ENCODE measurements at places on chromosomes 5 and 9.

- DNase-seq: peak; percentile 27
These were observed 99.3 kb upstream of the NIPBL start for GRCh38 chr5:36777105-36777757.

DNA sequence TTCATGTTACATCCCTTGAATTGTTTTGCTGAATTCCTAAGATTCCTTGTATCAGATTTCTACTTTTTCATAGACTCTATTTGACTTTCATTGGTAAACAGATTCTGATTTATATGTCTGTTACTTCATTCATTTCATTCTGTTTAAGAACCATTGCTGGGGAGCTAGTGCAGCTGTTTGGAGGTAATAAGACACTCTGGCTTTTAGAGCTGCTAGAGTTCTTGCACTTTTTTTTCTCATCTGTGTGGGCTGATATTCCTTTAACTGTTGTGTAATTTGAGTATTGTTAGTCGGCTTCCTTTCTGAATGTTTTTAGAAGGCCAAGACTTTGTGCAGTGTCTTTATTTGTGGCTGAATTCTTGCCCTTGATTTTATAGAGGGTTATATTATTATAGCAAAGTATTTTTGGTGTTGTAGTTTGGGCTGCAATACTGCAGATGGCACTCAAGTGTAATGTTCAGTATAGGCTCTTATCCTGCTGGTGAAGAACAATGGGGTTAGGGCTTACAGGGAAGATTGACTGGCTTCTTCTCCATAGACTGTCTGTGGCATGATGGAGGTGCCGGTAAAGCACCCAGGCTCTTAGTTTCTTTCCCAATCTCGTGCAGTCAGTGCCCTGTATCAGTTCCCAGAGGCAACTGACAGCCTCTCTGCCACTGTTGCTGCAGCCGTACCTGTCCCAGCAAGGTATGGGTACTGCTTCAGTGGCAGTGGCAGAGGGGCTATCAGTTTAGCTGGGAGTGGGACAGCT is 162.2 kb downstream of the OXCT1 start:
- DNase-seq: peak; percentile 20

DNA sequence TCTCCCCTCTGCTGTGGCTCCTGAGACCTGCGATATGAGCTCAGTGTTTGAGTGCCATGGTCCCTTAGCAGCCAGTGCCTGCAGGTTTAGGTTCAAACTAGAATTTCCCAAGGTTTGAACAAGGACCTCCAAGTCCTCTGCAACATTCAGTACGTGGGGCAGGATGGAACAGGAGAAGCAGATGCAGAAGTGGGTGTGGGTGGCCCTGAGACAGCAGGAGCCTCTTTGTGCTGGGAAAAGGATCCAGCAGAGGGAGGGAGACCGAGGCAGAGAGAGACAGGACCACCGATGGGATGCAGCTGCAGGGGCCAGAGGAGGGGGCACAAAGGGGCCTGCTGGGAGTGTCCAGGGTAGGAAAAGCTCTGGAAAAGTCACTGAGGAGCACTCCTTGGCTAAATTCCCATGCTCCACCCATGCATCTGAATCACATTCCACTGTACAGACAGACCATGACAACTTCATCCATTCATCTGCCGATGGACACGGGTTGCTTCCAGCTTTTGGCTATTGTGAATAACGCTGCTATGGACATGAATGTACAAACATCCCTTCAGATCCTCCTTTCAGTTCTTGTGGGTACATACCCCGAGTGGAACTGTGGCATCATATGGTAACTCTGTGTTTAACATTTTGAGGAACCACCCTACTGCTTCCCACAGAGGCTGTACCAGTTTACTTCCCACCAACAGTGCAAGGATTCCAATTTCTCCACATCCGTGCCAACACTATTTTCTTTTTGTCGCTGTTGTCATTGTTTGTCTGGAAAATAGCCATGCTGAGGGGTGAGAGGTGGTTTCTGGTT is 26.7 kb upstream of the SUSD3 start:
- no peak for DNase-seq

DNA sequence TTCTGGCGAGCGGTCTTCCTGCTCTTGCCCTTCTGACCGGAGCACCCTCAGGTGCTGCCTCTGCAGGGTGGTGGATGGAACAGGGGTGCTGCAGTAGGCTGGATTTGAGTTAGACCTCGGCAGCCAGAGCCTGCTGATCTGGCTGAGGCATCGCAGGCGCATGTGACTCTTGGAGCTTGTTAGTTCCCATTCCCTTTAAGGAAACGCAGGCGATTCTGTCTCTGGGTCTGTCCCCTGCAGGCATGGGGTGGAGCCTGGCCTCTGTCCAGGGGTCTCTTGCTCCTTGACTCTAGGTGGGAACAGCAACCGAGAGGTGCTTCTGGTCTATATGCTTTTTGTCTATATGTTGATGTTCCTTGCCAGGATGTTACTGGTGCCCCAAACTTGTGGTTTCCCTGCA is 3.1 kb downstream of the WNK2 start:
- DNase-seq: no peak

DNA sequence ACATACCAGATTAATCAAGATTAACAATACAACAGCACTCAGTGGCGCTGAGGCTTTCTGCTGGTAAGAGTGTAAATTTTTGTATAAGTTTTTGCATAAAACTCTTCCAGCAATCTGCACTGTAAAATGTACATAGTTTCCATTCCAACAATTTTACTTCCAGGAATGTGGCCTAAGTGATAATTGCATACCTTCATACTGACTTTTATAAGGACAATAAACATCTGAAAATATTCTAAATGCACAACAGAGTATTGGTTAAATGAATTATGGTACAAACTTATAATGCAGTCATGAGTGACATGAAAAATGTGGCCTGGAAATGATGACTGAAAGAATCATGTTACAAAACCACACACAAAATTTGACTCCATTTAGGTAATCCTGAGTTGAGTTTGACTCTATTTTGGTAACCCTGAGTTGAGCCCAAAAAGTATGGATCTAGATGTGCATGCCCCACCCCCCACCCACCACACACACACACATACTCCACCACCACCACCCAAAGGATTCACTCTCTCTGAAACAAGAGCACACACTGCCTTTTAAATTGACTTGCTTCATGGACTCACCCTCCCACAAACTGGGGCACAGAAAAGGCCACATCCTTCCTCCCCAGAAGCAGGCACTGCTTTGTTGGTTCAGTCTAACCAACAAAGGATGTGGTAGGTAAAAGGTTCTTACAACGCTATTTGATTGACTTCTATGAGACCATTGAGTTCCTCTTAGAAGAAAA is 137.6 kb downstream of the SUSD1 start:
- peak; percentile 9 for DNase-seq

DNA sequence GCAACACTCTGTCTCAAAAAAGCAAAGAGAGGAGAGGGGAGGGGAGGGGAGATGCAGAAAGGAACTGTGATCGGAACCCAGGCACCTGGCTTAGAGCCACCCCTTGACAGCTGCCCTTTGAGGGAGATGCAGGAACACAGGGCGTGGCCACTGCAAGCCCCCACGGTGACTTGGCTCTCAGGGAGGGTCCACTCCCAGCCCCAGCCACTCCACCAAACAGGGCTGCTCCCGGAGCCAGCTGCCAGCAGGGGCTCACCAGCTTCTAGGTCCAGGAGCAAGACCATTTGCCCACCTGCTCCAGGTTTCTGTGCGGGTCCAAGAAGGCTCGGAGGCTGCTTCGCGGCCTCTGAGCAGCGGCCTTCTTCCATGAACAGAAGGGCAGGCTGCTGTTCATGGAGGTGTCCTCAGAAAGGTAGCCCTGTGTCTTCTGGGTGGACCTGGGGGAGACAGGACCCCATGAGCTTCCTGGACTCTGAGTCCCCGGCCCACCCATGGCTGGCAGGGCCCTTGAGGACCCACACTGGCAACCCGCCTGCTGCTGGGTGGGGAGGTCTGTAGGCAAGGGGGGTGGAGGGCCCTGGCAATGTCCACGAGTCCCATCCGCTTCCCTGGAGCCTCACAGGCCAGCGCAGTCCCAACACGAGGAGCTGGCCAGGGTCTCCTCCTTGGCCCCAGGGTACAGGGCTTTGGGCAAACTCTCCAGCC is 7.9 kb downstream of the C9orf50 start:
- DNase-seq: no peak

DNA sequence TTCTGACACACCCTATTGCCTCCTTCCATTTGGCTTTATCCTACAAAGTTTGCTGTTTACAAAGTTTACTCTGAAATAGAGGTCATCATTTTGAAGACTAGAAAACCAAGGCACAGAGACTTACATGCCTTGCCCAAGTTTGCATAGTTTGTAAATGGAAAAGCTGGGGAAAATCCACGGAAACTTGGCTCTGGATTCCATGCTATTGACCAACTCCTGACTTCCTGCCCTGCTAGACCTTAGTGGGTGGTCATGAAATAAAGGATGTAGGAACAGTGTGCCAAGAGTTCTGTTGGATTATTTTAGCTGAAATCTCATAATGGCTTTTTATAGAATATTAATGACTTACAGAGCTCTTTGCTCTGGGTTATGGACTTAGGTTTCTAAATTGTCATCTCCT is 69.5 kb downstream of the GRIA1 start:
- DNase-seq: no peak

GRCh38 chr9:124743686-124744348 is 27.3 kb downstream of the NR6A1 start:
- no peak for DNase-seq

DNA sequence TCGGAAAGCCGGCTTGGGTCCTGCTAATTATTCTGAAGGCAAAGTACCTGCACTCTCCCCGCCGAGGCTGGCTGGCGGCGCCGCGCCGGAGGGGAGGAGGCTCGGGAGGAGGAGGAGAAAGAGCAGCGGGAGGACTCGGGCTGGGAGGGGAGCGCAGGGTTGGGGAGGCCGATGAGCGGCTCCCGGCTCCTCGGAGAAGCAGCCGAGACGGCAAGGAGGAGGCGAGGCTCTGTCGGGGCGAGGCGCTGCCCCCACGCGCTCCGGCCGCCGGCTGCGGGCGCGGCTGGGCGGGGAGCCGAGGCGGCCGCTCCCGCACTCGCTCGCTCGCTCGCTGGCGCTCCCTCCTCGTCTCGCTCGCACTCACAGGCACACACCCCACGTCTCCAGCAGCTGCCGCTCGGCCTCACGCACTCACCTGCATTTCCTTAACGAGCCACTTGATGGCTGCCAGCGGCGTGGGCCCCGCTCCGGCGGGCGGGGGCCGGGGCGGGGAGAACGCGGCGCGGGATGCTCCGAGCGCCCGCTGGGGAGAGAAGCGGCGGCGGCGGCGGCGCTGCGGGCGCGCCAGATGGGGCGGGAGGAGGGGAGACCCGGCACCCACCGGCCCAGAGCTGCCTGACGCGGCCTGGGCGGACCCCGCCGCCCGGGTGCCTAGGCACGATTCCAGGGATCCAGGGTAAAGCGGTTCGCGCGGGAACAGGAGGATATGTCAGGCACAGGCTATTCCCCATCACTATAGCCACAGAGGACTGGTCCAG is at the start of gene PTPRD:
PTPRD (minus strand) TSS at position 362 of the 758 bp plus-strand sequence.
- peak; percentile 85 for DNase-seq

GRCh38 chr9:136014924-136015633 is 53.9 kb upstream of the UBAC1 start:
- no peak for DNase-seq

All from NCI-H2081 (cell line).